Fibroblast of skin of abdomen (primary cell): ENCODE measurements at places on chromosomes 5 and 9.

GRCh38 chr9:137294681-137295237 lies 7.3 kb downstream of the NRARP start:
- DNase-seq = no peak

GRCh38 chr5:56456002-56456401 lies 222.9 kb upstream of the ANKRD55 start:
- peak; percentile 43 for DNase-seq

- DNase-seq = no peak
These were observed 43.6 kb upstream of the SARDH start for GRCh38 chr9:133781828-133782135.

DNA sequence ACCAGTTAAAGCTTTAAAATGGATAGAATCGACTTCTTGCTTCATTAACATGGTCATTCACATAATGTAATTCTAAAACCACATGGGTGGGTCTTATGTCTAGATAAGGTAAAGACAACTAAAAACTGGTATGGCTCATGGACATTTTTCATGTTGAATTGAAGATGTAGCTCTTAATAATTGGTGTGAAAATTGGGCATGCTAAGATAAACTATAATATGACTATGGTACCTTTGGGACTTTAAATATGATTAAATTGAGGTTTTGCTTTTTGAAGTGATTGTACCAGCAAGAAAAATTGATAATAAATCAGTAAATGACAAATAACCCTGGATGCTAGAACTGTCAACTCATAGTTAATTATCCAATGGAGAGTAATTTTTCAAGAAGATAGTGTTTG lies 710.7 kb upstream of the PTPRD start:
- no peak for DNase-seq

GRCh38 chr9:112002847-112003457 lies 106.3 kb downstream of the UGCG start:
- no peak for DNase-seq

- peak; percentile 24 for DNase-seq
These were observed 13.6 kb downstream of the NNT start for GRCh38 chr5:43616535-43616934.

GRCh38 chr5:80216753-80217596 lies 38.9 kb downstream of the SERINC5 start:
- DNase-seq = no peak

GRCh38 chr5:34587355-34588241 lies 68.5 kb upstream of the RAI14 start:
- DNase-seq = peak; percentile 63

DNA sequence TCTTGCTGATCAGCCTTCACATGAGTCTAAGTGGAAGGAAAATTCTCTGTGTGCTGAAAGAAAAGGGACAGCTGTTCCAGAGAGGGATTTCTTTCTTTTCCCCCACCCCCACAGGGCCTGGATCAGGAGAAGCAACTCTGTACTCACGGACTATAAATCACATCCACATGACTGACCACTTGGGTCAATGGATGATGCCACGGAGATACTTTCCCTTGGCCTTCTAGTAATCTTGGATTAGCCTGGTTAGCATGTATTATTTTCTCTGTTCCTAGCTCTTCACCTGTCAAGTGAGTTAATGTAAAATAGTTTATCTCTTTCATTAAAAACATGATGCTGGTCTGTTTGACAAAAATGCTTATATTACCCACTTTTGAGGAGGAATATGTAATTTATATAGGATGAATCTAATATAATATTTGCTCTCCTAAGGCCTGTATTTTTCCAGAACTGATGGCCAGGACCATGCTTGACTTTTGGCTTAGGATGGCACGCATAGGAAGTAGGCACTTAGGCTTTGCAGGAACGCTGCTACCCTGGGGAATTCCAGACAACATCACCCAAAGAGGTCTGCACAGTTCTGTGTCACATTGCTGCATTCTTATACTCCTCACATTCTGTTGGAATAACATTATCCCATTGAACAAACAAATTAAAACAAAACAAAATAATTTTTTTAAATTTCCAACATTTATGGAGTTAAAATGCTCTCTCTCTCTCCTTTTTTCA lies 892.1 kb downstream of the TLE1 start:
- peak; percentile 5 for DNase-seq

DNA sequence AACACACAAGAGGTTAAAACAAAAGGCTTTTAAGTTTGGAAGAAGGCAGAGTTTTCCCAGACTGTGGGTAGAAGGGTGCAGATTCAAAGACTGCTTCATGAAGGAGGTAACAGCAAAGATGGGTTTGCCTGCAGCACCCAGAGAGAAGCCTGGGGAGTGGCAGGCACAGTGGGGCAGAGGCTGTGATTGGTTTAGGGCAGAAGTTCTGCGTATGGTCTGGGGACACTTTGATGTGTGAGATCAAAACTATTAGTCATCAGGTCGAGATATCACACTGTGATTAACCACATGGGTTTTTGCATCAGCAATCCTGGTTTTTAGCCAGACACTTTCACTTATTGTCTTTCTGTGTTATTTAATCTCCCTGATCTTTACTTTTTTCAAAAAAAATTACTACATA lies 188.8 kb upstream of the GLRA1 start:
- DNase-seq = no peak

DNA sequence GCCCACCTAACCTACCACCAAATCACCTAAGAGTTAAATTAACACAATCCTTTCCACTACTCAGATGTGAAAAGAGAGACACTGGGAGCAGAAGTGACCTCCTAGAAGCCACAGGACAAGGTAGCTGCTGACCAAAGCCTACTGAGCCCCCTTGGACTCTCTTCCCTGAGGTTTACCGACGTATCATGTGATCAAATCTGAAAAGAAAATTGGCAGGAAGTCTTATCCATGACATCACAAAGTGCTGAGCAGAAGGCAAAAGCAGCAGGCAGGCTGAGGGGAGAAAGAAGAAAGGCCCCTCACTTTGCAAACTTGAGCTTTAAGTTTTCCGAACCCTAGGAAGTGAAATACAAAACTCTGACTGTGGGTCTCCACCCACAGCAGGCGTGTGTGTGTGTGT lies 11.1 kb downstream of the PRELID2 start:
- peak; percentile 18 for DNase-seq

GRCh38 chr9:128552744-128553440 lies 505 bp downstream of the SPTAN1 start:
- DNase-seq = peak; percentile 27

- no peak for DNase-seq
These were observed 10.8 kb downstream of the STK10 start for GRCh38 chr5:172177176-172177575.

DNA sequence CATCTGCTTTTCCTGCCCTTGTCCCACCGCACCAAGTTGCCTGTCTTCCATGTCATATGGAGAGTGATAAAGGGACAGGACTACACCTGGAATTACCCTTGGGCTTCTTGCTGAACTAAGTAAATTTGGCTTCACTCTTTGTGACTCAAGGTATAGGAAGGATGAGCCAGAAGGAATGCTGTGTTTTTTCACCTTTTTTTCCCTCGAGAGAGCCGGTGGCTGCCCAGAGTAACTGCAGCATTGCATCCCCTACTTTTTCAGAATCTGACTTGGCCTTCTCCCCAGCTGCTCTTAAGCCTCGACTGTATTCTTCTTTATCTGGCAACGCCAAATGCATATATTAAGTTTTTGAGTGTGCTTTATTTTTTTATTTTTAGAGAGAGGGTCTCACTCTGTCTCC lies 38.4 kb downstream of the RCL1 start:
- DNase-seq = no peak

DNA sequence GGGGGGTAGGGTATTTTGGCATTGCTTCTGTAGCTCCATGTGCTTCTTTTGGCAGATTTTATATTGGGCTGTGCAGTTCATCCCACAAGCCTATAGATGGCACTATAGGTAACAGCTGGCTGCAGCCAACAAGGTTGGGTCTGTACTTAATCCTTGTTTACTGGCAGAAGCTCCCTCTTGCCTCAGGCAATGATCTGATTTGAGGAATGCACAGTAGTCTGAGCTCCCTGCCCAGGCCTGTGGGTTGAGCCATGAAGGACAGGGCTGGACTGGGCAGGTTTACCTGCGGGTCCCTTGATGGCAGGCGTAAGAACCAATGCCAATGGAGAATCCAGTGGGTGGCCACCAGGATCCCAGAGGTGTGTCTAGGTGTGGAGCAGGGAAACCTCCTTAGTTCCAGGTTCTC lies 11.7 kb upstream of the OR1J2 start:
- DNase-seq = peak; percentile 3

GRCh38 chr5:10202089-10202910 lies 47.4 kb downstream of the ATPSCKMT start:
- no peak for DNase-seq
